ENCODE measurements at places on chromosomes 3 and 15.
A peak's percentile ranks its signal among the peaks of the same experiment; 100 is the strongest.

GRCh38 chr3:10703875-10704274, 112.2 kb upstream of the SLC6A11 start:
- DNase-seq = peak; percentile 46

DNA sequence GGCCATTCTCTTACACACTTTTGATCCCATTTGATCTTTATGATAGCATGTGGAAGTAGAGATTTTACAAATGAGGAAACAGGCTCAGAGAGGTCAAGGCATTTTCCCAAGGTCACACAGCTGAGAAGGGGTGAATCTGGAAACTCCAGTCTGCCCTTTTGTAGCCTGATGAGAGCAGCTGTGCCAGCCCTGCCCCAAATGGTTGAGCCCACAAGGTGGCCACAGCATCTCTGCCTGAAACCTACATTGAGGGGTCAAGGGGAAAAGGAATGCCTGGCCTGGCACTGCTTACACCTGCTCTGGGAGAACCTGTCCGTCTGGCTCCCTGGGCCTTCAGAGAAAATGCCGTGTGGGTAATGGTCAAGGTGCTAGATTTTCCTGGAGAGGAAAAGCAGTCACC, 200.2 kb upstream of the LINGO1 start:
- DNase-seq = no peak

GRCh38 chr15:89533861-89534544, 37.6 kb upstream of the RHCG start:
- no peak for DNase-seq

DNA sequence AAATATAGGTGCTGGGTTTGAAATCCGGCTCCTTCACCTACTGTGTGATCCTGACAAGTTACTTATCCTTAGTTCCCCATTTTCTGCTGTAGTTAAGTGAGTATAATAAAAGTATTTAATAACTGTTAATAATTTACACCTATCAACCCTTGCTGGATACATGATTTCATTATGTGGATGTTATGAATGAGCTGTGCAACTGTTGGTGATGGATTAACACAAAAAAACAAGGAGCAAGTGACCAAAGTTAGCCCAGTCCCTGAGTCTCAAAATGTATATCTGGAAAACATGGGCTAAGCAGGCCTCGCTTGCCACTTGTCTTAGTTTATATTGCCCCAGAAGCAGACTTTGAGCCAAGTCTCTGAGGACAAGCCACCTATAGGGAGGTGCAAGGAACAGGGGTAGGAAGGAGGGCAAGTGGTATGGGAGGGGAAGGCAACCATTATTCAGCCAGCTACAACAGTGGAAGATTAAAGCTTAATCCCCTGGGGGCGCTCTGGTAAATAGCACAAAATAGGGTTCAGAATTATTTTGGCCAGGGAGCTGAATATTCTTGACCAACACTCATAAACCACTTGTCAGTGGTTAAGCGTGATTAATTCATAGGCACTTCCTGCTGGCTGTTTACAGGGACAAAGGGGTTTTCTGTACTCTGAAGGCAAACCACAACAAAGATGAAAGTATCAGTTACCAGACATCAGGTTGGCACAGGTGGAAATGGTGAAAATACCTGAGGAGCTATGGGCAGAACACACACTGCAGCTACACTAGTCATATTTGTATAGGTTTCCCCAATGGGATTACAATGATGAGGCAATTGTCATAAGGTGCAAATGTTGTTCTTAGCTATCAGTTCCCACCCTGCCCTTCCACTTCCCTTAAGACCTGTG, 76.2 kb downstream of the TRIM42 start:
- DNase-seq = peak; percentile 66

DNA sequence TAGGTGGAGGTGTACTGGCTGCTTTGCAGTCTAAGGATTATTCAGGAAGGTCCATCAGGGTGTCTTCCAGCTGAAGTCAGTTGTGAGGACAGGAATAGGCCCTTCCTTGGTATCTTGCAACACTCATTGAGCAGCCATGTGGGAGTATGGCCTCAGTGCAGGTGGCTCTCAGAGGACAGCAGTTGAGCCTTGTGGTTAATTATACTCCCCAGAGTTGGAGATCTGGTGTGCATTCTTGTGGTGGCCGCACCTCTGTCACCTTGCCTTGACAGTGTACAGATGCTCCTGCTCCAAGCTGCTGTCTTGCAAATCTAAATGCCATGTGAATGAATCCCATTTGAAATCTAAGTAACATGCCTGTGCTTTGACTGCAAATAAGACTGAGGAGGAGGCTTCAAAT, 339.9 kb upstream of the BCHE start:
- DNase-seq = no peak

- DNase-seq = no peak
Observed at GRCh38 chr15:88512078-88512477, 34.4 kb downstream of the DET1 start.

DNA sequence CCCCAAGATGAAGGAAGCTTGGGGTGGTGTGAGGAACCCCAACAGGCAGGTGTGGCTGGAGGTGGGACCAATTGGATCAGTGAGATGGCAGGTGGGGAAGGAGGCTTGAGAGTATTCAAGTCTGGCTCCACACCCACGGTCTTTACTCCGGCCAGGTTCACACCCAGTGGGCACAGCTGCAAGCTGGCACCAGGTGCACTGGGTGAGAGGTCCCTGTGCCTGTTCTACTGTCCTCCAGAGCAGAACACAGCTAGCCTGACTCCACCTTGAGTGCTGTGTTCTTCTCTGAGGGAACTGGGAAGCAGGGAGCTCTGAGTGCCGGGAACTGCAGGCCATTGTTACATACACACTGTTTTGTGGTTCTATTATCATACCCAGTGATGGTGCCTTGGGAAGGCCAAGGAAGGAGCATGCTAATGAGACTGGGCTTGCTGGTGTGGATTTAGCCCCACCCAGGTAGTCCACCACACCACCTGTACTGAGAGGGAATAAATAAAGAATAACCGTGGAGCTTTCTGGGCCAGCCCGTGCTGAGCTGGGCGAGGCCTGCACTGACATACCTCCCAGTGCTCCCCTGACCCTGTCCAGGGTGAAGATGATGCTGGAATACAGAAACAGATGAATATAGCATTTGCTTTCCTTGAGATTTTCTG, 93.4 kb downstream of the ABHD5 start:
- no peak for DNase-seq

GRCh38 chr3:61601831-61602230, 40.5 kb downstream of the PTPRG start:
- no peak for DNase-seq
